ENCODE measurements at places on chromosomes 7 and 10.
A peak's percentile ranks its signal among the peaks of the same experiment; 100 is the strongest.

- H3K4me3 ChIP-seq = peak within 1 kb of the TSS; percentile 13
- no peak for DNase-seq
- H3K4me1 ChIP-seq = peaks cover 4% of the 10 kb centered on the region
- H3K27ac ChIP-seq = peak within 1 kb of the TSS; percentile 31
Measured at GRCh38 chr7:99928994-99929729, at the start of gene GJC3. TSS of gene GJC3 (minus strand) at chr7:99929620. CDS start at chr7:99929620, 0 bp downstream.

DNA sequence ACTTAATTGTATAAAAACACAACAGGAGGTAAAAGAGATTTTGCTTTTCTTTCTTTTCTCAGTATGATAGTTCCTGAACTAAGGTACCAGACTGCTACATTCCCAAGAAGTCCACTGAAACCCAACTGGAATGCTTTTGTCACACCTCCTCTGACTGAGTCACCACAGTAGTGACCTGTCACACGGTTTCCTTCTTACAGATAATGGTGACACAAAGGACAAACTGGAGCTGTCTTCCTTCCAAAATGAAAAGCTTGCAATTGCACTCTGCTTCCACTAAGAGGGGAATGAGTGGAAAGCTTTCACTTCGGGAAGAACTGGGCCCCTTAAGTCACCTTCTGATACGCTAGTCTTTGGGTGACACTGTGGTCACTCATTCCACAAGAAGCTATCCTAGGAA is 122.2 kb downstream of the KMT2E start:
- H3K27me3 ChIP-seq = no peaks in the 10 kb centered on the region
- no peak overlapping the region for H3K27ac ChIP-seq
- peaks cover 25% of the 10 kb centered on the region for H3K36me3 ChIP-seq
- H3K4me3 ChIP-seq = no peak overlapping the region
- peaks cover 5% of the 10 kb centered on the region for H3K4me1 ChIP-seq

GRCh38 chr7:38190011-38190410 is 12.0 kb downstream of the STARD3NL start:
- no peak overlapping the region for H3K27ac ChIP-seq
- no peaks in the 10 kb centered on the region for H3K36me3 ChIP-seq
- peaks cover 22% of the 10 kb centered on the region for H3K4me1 ChIP-seq
- no peak overlapping the region for H3K4me3 ChIP-seq
- no peak for DNase-seq

- no peaks in the 10 kb centered on the region for H3K36me3 ChIP-seq
- DNase-seq = no peak
- no peak overlapping the region for H3K4me3 ChIP-seq
- no peak overlapping the region for H3K27ac ChIP-seq
- no peaks in the 10 kb centered on the region for H3K27me3 ChIP-seq
Measured at GRCh38 chr7:24709585-24710360, 47.5 kb downstream of the GSDME start.

GRCh38 chr10:68697106-68697505 is 23.9 kb upstream of the CCAR1 start:
- H3K36me3 ChIP-seq = no peaks in the 10 kb centered on the region
- H3K4me3 ChIP-seq = no peak overlapping the region
- DNase-seq = no peak
- H3K27me3 ChIP-seq = no peaks in the 10 kb centered on the region

- H3K4me1 ChIP-seq = no peaks in the 10 kb centered on the region
- H3K27me3 ChIP-seq = no peaks in the 10 kb centered on the region
- no peak overlapping the region for H3K4me3 ChIP-seq
- no peak overlapping the region for H3K27ac ChIP-seq
- no peak for DNase-seq
- no peaks in the 10 kb centered on the region for H3K36me3 ChIP-seq
Measured at GRCh38 chr10:127298381-127298780, 102.0 kb upstream of the INSYN2A start.

Measured in gastrocnemius medialis (tissue), 4 donors.